ENCODE measurements at places on chromosomes 11 and 22. TPM values are rescaled to one million over a fixed set of nuclear protein-coding genes. Genes with fewer than 3 reads are reported as not detected.

The TNNT3 gene
- 16.7 TPM for total RNA-seq

- H3K27me3 ChIP-seq, result no peaks in the 10 kb centered on the region
- peaks cover 26% of the 10 kb centered on the region for H3K4me1 ChIP-seq
- DNase-seq, result peak; percentile 26
- peaks cover 40% of the 10 kb centered on the region for H3K36me3 ChIP-seq
Observed at GRCh38 chr11:104968856-104969776, 742 bp upstream of the CASP4 start.

- H3K27me3 ChIP-seq, result peaks cover 32% of the 10 kb centered on the region
- H3K36me3 ChIP-seq, result no peaks in the 10 kb centered on the region
- no peaks in the 10 kb centered on the region for H3K4me1 ChIP-seq
- no peak overlapping the region for H3K4me3 ChIP-seq
- no peak for DNase-seq
Observed at GRCh38 chr11:45294499-45294898, 8.4 kb upstream of the SYT13 start.

The BACE1 gene
- total RNA-seq, result 2.6 TPM

DNA sequence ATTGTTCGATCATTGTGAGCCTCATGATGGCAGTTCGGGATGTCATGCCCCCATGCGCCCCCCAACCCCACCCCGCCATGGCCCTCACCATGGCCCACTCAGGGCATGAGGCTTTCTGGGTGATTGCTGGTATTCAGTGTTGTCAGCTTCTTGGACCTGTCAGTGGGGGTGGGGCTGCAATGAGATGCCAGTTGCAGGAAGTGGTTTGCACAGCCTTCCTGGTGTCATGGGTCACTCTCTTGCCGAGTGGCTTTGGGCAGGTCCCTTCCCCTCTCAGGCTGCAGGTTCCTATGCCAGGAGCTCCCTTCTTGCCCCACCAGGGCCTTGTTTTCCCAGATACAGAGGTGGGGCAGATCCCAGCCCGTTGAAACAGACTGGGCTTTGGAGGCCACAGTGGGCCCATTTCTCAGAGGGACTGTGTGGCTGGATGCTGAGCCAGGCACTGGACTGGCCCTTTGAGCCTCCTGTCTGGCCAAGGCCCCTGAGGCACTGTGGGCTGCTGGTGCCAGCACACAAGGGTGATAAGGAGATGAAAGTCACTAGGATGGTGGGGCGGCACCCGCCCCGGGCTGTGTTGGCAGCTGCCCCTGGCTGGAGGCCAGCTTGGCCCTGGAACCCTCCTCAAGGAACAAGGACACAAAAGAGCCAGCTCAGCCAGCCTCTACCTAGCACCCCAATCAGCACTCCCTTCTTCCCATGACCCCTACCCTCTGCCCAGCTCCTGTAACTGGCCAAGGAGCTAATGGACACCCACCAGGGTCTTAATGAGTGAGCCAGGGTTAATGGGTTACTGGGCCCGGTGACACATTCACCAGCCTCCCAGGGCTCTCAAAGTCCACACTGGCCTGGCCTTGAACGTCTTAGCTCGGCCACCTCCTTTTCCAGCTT, 1.5 kb upstream of the GGT1 start:
- H3K36me3 ChIP-seq, result no peaks in the 10 kb centered on the region
- DNase-seq, result no peak
- peak overlapping the region; percentile 30 for H3K4me3 ChIP-seq
- peak overlapping the region; percentile 81 for H3K27ac ChIP-seq
- peaks cover 26% of the 10 kb centered on the region for H3K4me1 ChIP-seq

The KCNQ1OT1 gene
- 0.28 TPM for total RNA-seq

The HTR3B gene
- not detected for total RNA-seq

DNA sequence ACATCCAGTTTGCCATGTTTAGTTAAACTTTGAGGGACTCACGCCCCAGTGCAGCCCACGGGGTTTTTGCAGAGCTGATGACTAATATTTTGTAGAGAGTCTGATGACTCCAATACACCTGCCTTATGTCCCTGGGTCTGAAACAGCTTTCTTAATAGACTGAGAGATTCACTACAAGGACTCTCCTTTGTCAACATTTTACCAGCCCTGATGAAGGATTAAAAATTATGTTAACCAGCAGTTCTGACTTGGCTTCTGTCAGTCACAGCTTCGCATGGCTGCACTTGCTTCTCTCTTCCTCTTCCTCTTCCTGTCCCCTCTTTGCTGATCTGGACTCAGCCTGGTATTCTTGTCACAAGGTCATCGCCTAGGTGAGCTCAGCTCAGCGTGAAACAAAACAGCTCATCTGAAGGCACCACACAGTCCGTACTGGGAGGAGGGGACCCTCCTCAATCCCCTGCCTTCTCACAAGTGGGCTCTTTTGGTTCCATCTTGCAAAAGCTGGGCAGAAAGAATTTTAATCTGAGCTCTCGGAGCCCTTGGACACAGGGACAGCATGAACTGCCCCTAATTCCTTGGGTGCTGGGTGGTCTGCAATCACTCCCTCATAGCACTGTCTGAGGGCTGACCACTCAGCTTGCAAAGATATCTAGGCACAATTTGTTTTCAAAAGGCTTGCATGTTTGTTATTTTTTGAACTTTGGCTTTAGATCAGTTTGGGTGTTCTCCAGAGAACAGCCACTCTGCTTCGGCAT, 38.1 kb upstream of the POU2AF1 start:
- H3K4me3 ChIP-seq, result peak overlapping the region; percentile 43
- no peak for DNase-seq
- H3K27ac ChIP-seq, result peak overlapping the region; percentile 90
- H3K27me3 ChIP-seq, result no peaks in the 10 kb centered on the region

DNA sequence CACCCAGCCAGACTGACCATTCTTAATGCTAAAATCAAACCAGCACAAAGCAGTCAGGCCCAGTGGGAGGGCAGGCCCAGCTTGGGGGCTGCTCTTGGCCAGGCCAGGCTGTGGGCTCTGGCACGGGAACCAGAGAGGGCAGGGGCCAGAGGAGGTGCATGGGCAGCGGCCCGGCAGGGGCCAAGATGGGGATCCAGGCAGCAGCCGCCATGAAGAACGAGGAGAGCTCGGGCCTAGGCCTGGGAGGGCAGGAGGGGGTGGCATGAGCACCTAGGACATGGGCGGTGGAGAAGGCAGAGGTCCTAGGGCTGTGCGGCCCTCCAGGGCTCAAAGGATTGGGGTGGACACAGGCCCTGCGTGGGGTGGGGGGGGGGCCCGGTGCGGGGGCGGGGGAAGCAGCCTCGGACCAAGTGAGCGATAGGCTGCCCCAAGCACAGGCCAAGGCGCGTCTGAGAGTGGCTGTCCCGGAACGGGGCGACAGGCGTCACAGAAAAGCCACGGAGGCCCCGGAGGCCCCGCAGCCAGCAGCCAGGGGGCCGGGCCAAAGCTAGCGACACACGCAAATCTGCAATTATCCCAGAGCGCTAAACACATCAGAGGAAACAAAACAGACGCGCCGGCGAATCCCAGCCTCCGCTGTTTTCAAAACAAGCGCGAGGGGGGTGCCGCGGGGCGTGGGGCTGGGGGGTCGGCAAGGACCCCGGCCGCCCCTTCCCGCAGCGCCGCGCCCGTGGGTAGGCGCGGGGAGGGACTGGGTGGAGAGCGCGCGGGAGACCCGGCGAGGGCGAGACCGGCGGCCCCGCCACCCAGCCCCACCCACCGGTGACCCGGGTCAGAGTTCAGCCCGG, 8.3 kb downstream of the PLXNB2 start:
- H3K36me3 ChIP-seq, result peaks cover 1% of the 10 kb centered on the region
- H3K27me3 ChIP-seq, result peaks cover 4% of the 10 kb centered on the region
- no peak overlapping the region for H3K27ac ChIP-seq
- H3K4me3 ChIP-seq, result no peak overlapping the region

DNA sequence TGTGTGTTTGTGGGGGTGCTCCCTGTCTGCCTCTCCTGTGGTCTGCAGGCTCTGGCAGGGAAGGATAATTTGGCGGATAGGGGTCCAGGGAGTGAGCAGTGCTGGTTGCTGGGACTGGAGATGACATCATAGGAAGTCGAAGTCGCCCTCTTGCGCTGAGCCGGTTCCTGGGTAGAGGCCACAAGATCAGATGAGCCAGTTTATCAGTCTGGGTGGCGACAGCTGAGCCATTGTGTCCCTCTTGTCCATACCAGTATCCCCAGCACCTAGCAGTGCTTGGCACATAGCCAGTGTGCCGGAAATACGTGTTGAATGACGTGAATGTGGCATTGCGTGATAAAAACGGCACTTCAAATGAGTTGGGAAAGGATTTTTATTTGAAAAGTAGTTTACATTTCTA, 9.8 kb downstream of the APOL5 start:
- no peak overlapping the region for H3K27ac ChIP-seq
- no peak for DNase-seq
- H3K27me3 ChIP-seq, result peaks cover 7% of the 10 kb centered on the region
- H3K4me3 ChIP-seq, result no peak overlapping the region

GRCh38 chr22:33756508-33756949, 163.7 kb downstream of the LARGE1 start:
- no peak overlapping the region for H3K4me3 ChIP-seq

The MEI1 gene
- 52.5 TPM for total RNA-seq

DNA sequence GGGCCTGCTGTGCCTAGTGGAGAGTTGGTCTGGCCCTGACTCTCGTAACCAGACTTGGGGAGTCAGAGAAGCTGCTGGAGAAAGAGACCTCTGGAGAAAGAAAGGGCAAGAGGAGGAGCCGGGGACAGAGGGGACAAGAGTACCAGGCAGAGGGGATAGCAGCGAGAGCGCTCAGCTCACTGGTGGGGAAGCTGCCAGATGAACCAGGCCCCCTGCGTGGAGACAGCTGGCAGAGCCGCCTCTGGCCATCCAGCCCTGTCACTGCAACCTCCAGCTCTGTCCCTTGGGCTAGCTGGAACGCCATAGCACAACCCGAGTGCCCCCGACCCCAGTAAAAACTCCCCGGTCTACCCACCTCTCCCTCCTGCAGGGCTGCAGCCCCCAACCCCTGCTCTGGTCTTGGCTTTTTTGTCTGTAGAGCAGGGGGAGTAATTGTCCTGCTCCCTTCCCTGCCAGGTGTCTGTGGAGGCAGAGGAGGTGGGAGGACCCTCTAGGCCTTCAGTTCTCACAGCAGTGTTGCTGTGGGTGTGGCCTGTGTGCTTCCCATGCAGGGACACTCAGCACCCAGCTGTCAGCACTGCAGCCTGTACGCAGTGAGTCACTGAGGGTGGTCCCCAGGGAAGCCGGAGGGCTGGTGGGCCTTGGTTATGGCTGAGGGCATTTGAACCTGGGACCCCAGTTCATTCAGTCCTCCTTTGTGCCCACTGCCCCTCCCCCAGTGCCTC, 4.8 kb upstream of the SUN2 start:
- no peak overlapping the region for H3K27ac ChIP-seq
- H3K36me3 ChIP-seq, result peaks cover 9% of the 10 kb centered on the region
- H3K4me3 ChIP-seq, result no peak overlapping the region
- no peak for DNase-seq
- no peaks in the 10 kb centered on the region for H3K27me3 ChIP-seq

DNA sequence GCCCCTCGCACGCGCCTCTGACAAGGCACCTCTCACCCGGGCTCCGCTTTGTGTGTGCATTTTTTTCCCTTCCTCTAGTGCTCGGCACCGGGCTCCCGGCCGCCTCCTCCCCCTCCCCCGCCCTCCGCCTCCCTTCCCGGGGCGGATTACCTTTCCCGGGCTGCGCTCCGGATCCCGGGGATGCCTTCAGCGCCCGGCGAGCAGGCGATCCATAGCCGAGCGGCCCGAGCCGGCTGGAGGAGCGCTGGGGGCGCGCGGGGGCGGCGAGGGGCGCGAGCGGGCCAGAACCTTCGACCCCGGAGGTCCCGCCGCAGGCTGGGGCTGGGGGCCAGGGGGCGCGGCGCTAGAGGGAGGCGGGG, 282 bp downstream of the MPPED2 start:
- DNase-seq, result no peak
- H3K27ac ChIP-seq, result no peak overlapping the region
- no peaks in the 10 kb centered on the region for H3K36me3 ChIP-seq
- H3K4me1 ChIP-seq, result peaks cover 4% of the 10 kb centered on the region
- peak overlapping the region; percentile 69 for H3K4me3 ChIP-seq
- H3K27me3 ChIP-seq, result peaks cover 65% of the 10 kb centered on the region

- H3K27ac ChIP-seq, result peak overlapping the region; percentile 6
- peaks cover 40% of the 10 kb centered on the region for H3K4me1 ChIP-seq
- H3K36me3 ChIP-seq, result peaks cover 2% of the 10 kb centered on the region
Observed at GRCh38 chr11:68311160-68312116, 953 bp upstream of the LRP5 start.

GRCh38 chr11:124889191-124890091, 8.2 kb downstream of the ROBO4 start:
- H3K4me1 ChIP-seq, result no peaks in the 10 kb centered on the region
- no peaks in the 10 kb centered on the region for H3K36me3 ChIP-seq
- H3K27me3 ChIP-seq, result peaks cover 6% of the 10 kb centered on the region

DNA sequence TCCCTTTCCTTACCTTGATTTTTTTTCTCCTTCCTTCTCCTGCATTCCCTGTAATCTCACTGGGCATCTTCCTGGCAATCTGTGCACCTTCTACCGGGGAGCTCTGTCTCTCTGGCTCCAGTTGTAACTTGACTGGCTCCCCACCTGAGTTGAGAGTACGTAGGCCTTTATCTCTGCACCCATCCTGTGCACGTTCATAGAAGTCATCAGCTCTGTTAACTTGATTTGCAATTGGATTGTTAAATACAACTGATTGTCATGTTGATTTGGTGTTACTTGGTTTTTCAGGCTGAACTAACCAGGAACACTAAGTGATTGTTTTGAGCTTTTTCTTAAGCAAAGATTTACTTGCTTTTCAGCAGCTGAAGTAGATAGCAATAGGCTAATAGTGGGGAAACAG, 11.8 kb downstream of the SWAP70 start:
- DNase-seq, result no peak
- H3K4me1 ChIP-seq, result no peaks in the 10 kb centered on the region
- no peak overlapping the region for H3K4me3 ChIP-seq
- H3K27ac ChIP-seq, result no peak overlapping the region
- H3K27me3 ChIP-seq, result no peaks in the 10 kb centered on the region

- no peak for DNase-seq
- H3K4me1 ChIP-seq, result peaks cover 1% of the 10 kb centered on the region
- H3K4me3 ChIP-seq, result no peak overlapping the region
- H3K27ac ChIP-seq, result no peak overlapping the region
Observed at GRCh38 chr11:126914941-126915340, 85.6 kb downstream of the KIRREL3 start.

The DGCR6 gene
- total RNA-seq, result 2.8 TPM

The OOSP2 gene
- not detected for total RNA-seq

The BAIAP2L2 gene
- total RNA-seq, result 1.6 TPM

GRCh38 chr11:132311703-132312102, 941.3 kb downstream of the NTM start:
- no peaks in the 10 kb centered on the region for H3K27me3 ChIP-seq
- DNase-seq, result no peak
- H3K4me3 ChIP-seq, result no peak overlapping the region
- H3K4me1 ChIP-seq, result no peaks in the 10 kb centered on the region
- no peaks in the 10 kb centered on the region for H3K36me3 ChIP-seq
- no peak overlapping the region for H3K27ac ChIP-seq
